Non-pigmented ciliary epithelial cell (primary cell): ENCODE measurements at places on chromosomes 1 and 21.

DNA sequence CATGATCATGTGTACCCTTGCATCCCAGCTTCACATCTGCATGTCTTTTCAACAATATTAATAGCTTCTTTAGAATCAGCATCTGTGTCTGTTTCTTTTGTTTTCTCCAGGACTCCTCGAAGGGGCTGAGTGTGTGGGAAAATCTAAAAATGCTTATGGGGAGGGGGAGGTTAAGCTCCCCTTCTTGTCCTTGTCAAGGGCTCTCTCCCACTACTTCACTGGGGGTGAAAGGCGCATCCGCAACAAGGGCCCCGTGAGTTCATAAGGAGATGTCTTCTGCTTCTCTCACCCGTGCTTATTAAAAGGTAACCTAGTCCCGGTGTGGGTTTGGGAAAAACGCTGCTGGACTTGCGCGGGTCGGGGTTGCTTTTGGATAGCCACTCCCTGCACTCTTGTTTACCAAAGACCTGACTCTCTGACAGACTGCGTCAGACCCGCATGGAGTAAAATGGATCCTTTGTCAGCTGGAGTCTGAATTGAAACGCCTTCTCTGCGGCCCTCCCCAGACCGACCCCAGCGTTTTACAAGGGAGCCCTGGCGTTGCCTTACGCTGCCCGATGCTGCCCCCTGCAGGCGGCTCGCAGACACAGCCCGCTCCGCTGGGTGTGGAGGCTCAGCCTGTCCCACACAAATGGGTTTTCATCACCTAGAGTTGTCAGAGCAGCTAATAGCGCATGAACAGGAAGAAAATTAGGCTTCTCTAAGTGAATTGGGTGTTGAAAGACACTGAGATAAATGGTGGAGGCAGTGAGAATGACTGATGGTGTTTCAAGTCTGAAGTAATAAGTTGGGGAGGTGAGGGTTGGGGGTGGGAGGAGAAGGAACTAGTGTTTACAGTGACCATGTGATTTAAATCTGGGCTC, 53.8 kb downstream of the IER5 start:
- no peak for DNase-seq

DNA sequence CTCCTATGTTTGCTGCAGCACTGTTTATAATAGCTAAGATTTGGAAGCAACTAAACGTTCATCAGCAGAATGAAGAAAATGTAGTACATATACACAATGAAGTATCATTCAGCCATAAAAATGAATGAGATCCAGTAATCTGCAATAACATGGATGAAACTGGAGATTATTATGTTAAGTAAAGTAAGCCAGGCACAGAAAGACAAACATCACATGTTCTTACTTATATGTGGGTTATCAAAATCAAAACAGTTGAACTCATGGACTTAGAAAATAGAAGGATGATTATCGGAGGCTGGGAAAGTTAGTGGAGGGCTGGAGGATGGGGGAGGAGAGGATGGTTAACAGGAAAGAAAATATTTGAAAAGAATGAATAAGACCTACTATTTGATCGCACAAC, 1017.6 kb downstream of the KCNT2 start:
- peak; percentile 36 for DNase-seq

- DNase-seq = no peak
Observed at GRCh38 chr1:39995973-39996393, 41.0 kb downstream of the MFSD2A start.

GRCh38 chr1:110690709-110691365, 16.1 kb upstream of the KCNA3 start:
- no peak for DNase-seq

DNA sequence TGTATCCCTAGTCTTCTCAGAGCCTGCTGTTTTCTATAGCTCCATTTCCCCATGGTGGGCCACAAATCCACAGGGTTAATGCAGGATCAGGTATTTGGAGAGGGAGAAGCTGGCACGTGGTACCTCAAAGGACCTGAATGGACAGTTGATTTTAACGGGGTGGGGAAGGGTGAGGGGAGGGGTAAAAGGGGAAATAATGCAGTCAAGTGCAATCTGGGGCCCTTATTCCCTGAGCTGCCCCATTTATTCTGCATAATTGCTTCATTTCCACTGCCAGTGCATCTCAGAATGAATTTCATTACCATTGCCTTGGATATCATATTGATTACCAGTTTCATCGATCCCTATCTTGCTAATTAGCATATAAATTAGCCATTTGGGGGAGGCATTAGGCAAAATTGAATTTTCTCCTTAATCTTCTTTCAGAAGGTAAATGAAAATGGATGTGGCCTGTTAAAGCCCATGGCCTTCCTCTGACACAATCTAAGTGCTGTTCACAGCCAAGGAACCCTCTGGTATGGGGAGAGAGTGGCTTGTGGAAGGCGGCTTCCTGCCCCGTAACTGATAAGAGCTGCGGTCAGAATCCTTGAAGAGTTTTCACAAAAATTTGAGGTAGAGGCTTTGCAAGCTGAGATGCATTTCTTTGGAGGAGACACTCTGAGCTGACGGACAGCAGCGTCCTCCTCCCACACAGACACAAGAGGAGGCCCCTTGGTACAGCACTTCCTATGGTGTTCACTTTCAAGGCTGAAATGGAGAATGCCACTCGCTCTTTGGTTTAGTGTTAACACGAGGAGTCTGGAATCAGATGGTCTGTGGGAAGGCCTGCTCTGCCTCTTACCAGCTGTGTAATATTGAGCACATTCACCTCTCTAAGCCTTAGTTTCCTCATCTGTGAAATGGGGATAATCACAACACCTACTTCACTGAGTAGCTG, 34.4 kb downstream of the PHC2 start:
- DNase-seq = no peak
